ENCODE measurements at places on chromosomes 6 and 20.

DNA sequence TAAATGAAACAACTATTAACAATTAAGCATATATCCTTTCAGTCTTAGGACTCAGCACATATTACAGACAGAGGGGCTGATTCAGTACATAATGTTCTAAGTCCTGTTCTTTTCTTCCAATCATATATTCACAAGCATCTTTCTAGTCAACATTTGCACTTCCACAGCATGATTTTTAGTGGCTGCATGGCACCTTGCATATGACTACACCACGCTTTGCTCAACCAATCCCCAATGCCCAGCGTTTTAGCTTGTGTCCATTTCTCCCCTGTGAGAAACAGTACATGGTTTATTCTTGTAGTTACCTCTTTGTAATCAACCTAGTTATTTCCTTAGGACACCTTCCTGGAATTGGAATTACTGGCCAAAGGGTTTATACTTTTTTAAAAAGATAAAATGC is 33.2 kb downstream of the AAR2 start:
- no peak for DNase-seq

DNA sequence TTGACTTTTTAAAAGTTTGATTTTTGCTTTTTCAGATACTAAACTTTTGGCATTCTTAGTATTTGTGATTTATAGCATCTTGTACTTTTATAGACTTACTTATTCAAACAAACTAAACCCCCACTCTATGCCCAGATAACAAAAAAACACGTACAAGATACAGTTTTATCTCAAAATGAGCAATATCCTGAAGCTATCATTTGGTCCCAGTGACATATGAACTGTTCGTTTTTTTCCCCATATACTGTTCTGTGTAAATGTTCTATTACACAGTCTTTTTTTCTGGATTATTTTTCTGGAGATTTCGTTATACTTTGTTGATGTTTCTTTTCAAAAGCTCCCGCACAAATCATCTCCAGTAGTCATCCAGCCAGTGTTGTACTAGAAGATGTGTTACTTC is 27.3 kb upstream of the SERINC3 start:
- no peak for DNase-seq

GRCh38 chr6:108966855-108967755 is 118.9 kb downstream of the ARMC2 start:
- DNase-seq: no peak

DNA sequence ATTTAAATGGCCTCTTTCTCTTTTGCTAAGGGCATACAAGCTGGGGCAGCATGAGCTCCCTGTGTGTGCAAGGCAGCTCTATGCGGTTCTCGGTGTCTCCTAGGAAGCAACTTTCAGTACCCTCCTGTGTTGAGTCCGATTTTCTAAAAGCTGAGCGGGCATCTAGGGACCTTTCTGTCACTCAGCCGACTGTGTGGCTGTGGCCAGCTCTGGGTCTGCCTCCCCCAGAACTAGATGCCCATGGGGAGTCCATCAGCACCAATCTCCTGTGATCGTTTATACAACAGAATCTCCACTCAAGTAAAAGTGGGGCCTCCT is 7.5 kb downstream of the NELFCD start:
- DNase-seq: no peak

GRCh38 chr6:10862361-10862760 is 19.5 kb downstream of the GCM2 start:
- DNase-seq: no peak

- no peak for DNase-seq
Observed at GRCh38 chr6:53461041-53461656, 83.8 kb downstream of the GCLC start.

- no peak for DNase-seq
Observed at GRCh38 chr20:4156411-4156810, 141.1 kb upstream of the RNF24 start.

GRCh38 chr6:121615493-121615892 is 180.0 kb downstream of the GJA1 start:
- no peak for DNase-seq

DNA sequence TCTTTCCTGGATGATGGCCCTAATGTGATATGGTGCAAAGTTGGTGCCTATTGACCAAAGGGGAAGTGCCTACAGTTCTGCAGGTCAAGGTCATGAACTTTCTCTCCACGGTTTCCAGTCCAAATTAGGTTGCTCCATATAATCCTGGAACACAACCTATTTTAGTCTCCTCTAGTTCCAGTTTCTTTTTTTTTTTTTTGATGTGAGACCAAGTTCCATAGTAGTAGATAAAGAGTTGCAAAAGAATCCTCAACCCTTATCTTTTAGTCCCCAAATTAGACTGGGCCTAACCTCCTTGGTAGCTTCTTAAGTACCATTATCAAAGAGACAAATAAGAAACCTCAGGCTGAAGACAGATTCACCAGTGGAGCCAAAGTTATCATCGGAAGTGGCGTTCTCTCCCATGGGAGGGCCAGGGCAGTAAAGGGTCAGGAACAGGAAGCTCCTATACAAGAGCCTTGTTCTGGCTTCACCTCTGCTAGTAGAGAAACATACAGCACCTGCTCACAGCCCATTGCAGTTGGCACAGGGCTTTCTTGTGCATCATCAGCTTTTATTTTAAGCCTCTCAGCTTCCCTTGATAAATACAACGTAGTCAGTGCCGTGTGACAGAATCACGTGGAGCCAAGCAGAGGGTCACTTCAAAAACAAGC is 132.2 kb upstream of the RREB1 start:
- DNase-seq: no peak

- DNase-seq: no peak
Observed at GRCh38 chr20:40749985-40750506, 61.0 kb upstream of the MAFB start.

- peak; percentile 82 for DNase-seq
Observed at GRCh38 chr6:26421259-26422144, 18.8 kb upstream of the BTN3A3 start.

- DNase-seq: no peak
Observed at GRCh38 chr20:19952392-19952791, 64.8 kb upstream of the NAA20 start.

- DNase-seq: no peak
Observed at GRCh38 chr6:108875161-108875555, 26.9 kb downstream of the ARMC2 start.

GRCh38 chr6:7468382-7469081 is 72.9 kb upstream of the DSP start:
- peak; percentile 16 for DNase-seq

DNA sequence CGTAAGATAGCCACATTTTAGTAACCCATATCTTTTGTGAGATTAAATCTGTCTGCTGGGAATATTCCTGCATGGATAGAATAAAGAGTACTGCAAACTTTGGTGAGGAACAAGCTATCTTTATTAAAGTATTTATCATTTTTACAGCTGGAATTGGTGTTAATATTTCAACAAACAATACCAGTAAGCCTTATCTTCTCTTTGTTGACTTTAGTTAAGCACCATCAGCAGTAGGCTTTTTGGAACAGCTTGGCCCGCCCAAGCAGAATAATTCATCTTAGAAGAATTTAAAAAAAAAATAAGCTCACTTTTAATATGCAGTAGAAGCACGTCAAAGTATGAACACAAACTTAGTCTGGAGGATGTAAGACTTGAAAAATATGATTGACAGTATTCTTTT is 917.8 kb upstream of the ADGRB3 start:
- no peak for DNase-seq

- DNase-seq: no peak
Observed at GRCh38 chr6:136520517-136520916, 29.7 kb downstream of the MAP7 start.

GRCh38 chr20:48841875-48842529 is 14.2 kb upstream of the PREX1 start:
- no peak for DNase-seq

DNA sequence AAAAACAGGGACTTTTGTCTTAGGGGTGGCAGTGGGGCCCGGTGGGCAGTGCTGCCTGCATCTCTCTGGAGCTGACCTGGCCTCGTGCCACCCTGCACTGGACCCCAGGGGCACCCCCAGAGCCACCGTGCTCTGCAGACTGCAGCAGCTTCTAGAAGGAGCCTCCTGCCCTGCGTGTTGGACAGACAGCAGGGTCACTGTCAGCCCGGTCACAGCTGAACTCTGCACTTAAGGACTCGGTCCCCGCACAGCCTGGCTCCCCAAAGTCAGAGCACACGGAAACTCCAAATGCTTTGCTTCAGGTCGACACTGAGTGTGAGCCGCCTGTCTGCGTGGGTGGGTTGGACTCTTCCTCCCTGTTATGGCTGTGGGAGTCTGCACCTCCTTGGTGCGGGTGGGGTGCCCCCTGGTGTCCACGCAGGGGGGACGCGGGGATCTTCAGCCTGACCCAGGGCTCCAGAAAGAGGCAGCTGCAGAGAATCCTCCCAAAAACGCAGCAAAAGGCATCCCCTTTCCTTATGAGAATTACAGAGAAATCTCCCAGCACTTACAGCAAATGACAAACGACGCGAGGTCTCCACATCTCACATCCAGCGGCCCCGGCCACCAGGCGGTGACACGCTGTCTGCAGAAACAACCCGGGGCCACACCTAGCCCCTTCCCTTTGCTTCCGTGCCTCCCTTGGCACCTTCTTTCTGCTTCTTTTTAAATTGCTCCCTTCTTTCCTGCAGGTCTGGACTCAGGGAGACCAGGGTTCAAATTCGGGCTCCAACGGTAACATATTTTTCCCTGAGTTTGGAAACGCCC is 36.3 kb upstream of the DACT2 start:
- DNase-seq: peak; percentile 18

DNA sequence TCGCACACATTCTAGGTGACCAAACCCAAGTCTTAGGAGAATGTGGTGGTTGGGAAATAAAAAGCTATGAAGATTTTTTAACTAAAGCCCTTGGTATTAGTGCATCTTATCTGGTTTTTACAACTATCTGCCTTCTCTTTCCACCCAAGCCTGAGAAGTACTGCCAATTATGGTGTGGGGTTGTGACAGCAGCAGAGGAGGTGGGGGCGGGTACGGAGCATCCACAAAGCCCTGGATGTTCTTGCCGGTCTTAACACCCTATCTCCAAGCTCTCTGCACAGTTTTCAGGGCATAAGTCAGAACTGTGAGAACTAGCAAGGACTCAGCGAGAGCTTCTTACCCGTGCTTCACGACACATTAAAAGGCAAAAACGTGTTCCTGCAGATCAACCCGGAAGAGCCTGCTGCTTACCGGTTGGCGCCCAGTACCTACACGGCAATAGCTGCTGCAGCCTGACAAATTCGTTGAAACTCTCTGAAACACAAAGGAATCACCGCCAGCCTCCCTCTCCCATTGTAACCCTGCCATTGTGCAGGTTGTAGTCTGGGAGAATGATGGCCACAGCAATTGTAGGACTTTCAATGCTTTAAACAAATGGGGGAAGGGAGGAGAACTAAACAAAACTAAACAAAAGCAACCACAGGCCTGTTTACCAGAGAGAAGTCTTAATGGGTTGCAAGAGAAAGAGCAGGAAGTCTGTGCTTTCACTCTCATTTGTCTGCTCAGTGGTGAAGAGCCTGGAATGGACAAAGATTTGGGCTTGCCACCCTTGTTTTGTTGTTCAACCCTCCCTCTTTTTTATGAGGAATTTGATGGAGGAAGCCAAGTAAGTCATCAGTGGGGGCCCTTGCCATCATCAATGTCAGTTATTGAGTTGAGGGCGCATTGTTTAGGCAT is 461.0 kb upstream of the JARID2 start:
- DNase-seq: no peak

- no peak for DNase-seq
Observed at GRCh38 chr20:32664678-32665159, 9.0 kb downstream of the C20orf203 start.

DNA sequence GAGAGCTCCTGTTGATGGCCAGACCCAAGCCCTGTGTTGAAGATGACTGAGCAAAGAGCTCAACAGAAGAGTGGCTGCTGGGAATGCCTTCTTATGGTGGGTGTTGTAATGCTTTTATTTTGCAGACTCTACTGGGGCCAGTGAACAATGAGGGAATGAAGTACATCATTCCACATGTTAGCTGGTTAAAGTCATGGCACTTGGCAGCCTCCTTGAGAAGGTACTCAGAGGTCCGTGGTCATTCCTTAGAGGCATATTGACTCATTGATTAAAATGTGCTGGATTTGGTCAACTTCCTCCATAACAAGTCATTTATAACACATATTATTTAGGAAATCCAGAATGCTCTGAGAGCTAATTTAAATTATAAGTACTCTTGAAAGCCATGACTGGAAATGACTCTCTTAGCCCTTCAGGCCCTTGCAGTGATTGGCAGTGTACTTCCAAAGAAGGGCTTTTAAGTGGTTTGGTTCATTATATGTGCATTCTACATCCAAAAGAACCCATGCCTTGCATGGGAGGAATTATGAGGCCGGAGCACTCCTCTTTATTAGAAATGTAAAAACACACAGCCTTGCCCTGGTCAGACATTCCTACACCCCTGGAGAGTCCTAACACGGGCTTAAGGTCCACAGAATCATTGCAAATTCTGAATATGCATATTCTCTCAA is 976.9 kb downstream of the KIF16B start:
- no peak for DNase-seq

DNA sequence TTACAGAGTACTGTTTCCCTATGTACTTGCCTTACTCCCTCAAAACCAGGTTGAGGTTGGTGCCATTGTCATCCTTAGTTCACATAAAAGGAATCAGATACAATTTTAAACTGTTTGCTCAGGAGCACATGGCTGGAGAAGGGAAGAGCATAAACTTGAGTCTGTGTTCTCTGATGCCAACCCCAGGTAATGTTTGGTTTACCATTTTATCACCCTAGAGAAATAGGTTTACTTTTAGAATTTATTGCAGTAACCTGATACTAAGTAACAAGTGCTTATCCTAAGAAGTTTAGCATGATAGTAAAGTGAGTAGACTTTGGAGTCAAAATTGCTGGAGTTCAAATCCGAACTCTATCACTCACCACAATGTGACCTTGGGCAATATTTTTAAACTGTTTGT is 86.3 kb downstream of the RFPL4B start:
- no peak for DNase-seq

DNA sequence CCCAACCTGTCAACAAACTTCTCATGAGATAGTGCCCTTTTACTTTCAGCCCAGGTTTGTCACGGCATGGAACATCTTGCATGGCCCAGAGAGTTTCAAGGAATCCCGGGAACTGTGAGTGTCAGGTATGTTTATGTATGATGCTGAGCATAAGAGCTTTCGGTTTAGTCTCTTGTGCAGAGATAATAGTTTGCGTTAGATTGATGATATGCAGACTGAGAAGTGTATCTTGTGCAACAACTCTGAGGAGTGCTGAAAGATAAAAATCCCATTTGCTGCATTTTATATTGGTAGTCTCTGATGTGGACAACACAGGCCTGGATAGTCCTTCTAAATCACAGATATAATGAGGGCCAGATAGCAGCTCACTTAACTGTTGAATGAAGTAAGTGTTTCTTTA is 99.0 kb downstream of the TBX18 start:
- DNase-seq: no peak

- no peak for DNase-seq
Observed at GRCh38 chr20:47358039-47358671, 1.7 kb upstream of the ZMYND8 start.
